Neural crest cell (in vitro differentiated cells): ENCODE measurements at places on chromosomes 5 and 9. TPM values are rescaled to one million over a fixed set of nuclear protein-coding genes. Genes with fewer than 3 reads are reported as not detected.
A peak's percentile ranks its signal among the peaks of the same experiment; 100 is the strongest.

Gene BTNL8
- not detected in 2 replicates for total RNA-seq

Gene PHF24
- total RNA-seq: 0.63 and 1.2 TPM in 2 replicates

- DNase-seq: no peak
Measured at GRCh38 chr5:169301386-169301934, 521 bp upstream of the SLIT3 start.

Gene IL5
- not detected in 2 replicates for total RNA-seq

DNA sequence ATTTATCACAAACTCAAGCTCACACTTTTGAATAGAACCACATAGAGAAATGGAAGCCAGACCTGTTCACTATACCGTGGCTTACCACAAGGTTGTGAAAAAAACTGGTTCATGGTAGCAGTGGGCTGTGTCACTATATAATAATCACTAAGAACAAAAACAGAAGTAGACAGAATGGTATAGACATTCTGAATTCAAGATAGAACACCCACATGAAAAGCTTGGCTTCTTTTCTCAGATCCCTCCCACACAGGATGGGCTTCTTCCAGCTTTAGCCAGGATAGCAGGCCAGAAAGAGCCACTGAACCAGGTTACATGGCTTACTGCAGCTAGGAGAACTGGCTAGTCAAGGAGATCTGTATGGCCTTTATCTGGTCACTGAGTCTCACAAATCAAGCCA lies 6.1 kb upstream of the NRG2 start:
- no peak for DNase-seq

GRCh38 chr9:96612105-96612965 lies 7.3 kb downstream of the CDC14B start:
- peak; percentile 14 for DNase-seq

Gene STING1
- total RNA-seq: 0.23 and 0.49 TPM in 2 replicates

Gene MUSK
- not detected in 2 replicates for total RNA-seq

Gene CAMSAP1
- 79.3 and 80.8 TPM in 2 replicates for total RNA-seq

DNA sequence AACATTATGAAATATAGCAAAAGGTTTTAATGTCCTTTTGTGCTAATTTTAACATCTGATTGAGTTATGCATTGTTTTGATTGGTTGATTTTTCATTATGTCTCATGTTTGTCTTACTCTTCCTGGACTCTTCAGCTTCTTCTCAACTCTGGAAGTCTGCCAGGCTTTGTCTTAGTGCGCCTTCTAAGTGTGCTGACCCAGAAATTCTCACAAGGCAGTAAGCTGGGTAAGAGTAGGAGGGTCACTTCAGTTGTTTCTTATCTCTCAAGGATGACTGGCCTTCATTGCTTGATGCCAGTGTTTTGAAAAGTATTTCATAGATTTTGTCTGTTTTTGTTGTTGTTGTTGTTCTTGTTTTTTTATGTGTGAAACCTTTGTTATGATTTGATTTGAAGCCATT lies 59.2 kb downstream of the RIC1 start:
- no peak for DNase-seq

Gene IL11RA
- total RNA-seq: 15.4 and 18.0 TPM in 2 replicates

DNA sequence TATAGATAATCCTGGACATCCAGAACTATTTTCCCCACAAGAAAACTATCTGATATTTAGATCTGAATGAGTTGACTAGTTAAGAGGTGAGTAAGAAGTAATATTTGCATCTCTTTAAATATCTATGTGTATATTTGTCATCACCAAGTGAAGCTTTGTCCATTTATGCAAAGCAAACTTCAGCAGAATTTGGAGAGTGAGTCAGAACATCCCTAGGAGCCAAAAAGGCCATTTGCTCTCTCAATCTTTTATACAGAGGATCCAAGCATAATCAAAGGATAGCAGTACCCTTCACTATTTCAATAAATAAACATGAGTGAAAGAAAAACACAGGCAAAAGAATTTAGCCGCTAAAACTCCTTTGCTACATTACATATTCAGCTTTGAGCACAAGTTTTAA lies 454.4 kb downstream of the NR2F1-AS1 start:
- DNase-seq: no peak
